ENCODE measurements at places on chromosomes 16 and 17. TPM values are rescaled to one million over a fixed set of nuclear protein-coding genes. Genes with fewer than 3 reads are reported as not detected.

Gene RRAD
- not detected for total RNA-seq

Gene KRTAP4-3
- not detected for total RNA-seq

Gene PRAC1
- not detected for total RNA-seq

Gene FAM83G
- 1.6 TPM for total RNA-seq

Gene LPO
- 0.31 TPM for total RNA-seq

Gene NDE1
- 24.1 TPM for total RNA-seq

Gene ADAM11
- total RNA-seq = 0.62 TPM

Gene KRTAP9-9
- total RNA-seq = not detected

All from endothelial cell (in vitro differentiated cells).